ENCODE measurements at places on chromosomes 16 and 17.

- no peak for DNase-seq
Observed at GRCh38 chr17:1029196-1029921, 32.4 kb downstream of the TIMM22 start.

GRCh38 chr16:31090540-31090939, 1.8 kb upstream of the PRSS53 start:
- no peak for DNase-seq

- DNase-seq = no peak
Observed at GRCh38 chr17:10875984-10876555, 38.2 kb upstream of the PIRT start.

GRCh38 chr17:80963812-80964543, 27.7 kb upstream of the CHMP6 start:
- DNase-seq = no peak

GRCh38 chr16:48451323-48451722, 66.1 kb upstream of the SIAH1 start:
- no peak for DNase-seq

DNA sequence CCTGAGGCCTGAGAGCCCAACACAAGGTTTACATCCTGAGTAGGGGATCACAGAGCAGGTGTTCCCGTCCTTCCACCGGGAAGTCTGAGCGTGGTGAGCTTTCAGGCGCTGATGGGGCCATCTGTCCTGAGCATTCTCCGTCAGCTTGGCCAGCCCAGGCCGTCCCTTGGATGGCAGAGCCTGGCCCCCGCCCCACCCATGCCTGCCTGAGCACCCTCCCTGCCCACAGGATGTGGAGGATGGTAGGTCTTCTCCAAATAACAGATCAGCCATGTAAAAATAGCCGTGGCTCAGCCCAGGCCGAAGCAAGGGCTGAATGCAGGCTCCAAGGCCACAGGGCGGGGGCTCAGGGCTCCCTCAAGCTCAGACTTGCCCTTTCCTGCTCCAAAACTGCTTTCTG, 20.2 kb downstream of the SPNS2 start:
- no peak for DNase-seq

DNA sequence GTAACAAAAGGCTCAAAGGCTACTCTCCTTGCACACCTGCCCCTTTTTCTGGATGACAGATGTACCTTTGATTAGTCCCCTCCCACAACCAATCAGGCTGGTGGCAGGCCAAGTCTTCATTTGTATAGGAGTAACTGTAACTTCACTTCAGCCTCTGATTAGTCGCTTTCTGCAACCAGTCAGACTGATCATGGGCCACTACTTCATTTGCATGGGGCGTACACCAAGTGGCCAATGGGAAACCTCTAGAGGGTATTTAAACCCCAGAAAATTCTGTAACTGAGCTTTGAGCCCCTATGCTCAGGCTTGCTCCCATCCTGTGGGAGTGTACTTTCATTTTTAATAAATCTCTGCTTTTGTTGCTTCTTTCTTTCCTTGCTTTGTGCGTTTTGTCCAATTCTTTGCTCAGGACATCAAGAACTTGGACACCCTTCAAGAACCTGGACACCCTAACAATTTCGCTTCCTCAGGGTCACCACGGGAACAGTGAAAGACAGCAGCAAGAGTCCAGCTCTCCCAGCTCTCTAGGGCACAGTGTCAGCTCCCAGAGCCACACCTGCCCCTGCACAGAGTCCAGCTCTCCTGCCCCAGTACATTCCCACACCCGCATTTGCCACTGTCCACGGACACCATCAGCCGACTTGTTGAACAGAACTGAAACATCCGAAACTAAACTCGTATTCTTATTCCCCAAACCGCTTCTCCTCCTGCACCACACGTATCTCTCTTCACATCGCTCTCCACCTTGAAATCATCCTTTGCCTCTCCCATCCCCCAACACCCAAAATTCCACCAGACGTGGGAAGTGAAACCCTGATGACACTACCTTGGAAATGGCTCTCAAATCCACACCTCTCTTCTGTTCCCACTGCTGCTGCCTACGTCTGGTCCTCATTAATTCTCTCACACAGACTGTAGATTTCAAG, 53.4 kb downstream of the ABCC12 start:
- DNase-seq = no peak

DNA sequence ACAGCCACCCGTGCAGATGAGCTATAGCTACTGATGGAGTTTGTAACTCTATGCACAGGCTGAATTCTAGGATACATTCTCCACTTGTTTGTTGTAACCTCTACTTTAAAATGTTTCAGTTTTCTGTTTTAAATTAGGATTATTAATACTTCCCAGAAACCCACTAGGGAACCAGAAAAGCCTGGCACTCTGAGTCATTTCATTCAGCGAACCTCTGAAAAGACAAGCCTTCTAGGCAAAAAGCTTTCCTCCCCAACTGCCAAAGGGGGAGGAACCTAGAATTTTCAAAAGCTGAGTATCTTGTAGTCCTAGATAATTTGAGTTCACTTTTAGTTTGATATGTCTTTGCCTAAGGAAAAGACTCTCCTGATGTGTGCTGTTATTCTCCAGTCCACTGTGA, 43.2 kb downstream of the GOSR1 start:
- DNase-seq = peak; percentile 70

GRCh38 chr16:74982256-74982655, 2.7 kb downstream of the WDR59 start:
- no peak for DNase-seq

DNA sequence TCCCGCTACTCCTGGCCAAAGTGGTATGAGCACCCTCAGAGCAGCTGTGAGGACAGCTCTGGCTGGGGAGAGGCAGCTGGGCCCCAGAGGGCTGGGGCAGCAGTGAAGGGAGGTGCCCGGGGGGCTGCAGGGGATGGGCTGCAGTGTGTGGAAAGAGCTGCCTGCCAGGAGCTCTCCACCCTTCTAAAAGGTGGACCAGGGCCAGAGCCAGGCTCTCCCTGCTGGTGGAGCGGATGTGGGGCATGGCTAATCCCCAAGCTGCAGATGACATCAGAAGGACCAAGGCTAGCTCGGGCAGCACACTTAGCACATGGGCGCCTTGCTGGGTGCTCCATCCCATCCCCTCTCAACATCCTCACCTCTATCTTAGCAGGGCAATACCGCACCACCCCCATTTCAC, 103.1 kb downstream of the SDK2 start:
- no peak for DNase-seq

- DNase-seq = no peak
Observed at GRCh38 chr17:50768346-50768761, 1.0 kb upstream of the ANKRD40CL start.

GRCh38 chr17:74125156-74125555, 78.3 kb upstream of the RPL38 start:
- DNase-seq = no peak

DNA sequence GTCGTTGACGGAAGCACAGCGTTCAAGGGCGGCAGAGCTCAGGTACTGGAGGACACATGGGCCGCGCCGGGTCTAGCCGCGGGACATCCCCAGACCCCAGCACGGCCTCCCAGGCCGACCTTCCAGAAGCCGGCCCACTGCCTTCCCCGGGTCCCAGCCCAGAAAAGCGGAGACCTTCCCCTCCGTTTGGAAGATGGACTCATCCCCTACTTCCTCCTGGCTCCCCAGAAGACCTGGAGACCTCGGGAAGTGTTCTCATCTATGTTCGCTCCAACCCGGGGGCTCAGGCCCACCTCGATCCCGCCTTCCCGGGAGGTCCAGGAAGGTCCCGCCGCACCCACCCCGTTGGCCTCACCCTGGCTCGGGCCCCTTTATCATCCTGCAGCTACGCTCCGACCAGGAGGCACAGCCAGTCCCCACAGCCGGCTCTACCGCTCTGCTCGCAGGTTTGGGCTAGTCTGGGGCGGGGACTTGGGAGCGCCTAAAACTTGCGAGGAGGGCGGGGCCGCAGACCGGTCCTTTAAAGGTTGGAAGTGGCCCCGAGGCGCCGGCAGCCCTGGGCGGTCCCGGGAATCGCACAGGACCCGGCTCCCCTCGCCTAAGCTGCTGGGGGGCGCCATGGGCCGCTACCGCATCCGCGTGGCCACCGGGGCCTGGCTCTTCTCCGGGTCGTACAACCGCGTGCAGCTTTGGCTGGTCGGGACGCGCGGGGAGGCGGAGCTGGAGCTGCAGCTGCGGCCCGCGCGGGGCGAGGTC, at the start of gene ALOX12:
ALOX12 (plus strand) TSS at position 550 of the 756 bp plus-strand sequence; CDS start at position 619, 69 bp downstream.
- DNase-seq = no peak

DNA sequence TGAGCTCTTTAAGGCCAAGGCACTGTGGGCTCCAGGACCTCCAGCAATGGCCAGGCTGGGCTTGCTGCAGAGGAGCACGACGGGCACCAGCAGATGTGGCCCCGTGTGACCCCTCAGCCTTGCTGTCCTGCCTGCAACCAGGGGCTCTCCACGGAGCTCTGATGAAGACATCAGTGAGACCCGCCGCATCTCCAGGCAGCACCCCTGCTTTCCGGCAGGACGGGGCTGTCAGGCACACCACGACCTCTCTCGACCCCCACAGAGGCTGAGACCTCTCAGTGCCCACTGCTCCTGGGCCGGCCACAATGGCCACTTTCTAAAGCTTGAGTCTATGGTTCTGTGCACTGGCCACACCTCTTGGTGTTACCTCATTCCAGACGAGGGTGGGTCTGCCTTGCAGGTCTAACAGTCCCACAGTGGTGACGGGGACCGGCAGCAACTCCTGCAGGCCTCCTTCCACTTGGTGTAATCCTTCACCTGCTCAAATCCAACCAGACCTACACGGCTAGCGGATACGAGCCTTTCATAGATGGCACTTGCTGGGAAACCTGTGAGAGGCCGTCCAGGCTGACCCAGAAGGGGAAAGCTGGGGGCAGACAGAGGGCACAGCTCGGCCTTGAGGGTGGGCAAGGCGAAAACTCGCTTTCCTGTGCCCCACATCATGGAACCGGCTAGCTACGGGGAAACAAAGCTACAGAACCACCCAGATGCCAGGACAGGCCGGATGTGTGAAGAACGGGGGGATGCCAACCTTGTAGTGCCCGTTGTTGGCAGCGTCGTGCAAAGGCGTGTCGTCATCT, 70.5 kb downstream of the ZNF778 start:
- DNase-seq = no peak

DNA sequence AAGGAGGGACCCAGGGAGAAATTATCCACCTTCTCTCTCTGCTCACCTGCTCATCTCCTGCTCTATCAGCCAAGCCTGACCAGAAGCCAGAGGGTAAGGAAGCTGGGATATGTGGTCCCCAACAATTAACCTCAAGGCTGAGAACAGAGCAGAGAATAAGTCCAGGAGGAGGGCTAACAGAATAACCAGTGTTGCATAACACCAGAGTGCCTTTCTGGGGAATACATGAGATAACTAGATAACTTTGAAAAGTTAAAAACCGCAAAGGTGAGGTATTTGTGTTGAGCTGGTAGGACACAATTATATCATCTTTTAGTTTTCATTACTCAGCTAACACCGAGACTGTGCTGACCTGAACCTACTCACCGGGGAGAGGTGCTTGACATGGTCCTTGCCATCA, 180.8 kb downstream of the SALL1 start:
- no peak for DNase-seq

DNA sequence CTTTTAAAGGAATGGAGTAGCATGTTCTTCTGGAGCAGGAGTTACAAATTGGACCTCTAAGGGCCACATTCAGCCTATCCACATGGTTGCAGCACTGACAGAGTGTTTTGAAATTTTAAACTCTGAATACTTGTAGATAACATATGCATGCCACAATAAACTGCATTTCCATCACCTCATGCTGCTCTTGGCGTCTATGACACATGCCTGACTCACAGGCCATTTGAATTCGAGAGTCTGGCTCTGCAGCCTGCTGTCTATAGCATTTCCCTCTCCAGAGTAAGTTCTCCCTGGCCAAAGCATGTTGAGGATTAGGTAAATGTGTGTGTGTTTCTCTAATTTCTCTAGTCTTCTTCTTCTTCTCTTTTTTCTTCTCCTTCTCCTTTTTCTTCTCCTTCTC, 28.7 kb upstream of the MYOCD start:
- DNase-seq = no peak
